ENCODE measurements at places on chromosomes 5 and 9. TPM values are rescaled to one million over a fixed set of nuclear protein-coding genes. Genes with fewer than 3 reads are reported as not detected.

The OTP gene
- total RNA-seq = under 0.01 TPM

The ZFP2 gene
- 1.4 TPM for total RNA-seq

The GFI1B gene
- not detected for total RNA-seq

The GDF9 gene
- 0.29 TPM for total RNA-seq

The PITX1 gene
- 8.3 TPM for total RNA-seq

GRCh38 chr5:178125253-178125906, 5.4 kb upstream of the RMND5B start:
- no peaks in the 10 kb centered on the region for H3K27me3 ChIP-seq
- no peak overlapping the region for H3K4me3 ChIP-seq
- peak; percentile 17 for DNase-seq
- H3K27ac ChIP-seq = no peak overlapping the region

- no peaks in the 10 kb centered on the region for H3K36me3 ChIP-seq
- no peaks in the 10 kb centered on the region for H3K4me1 ChIP-seq
- H3K27me3 ChIP-seq = no peaks in the 10 kb centered on the region
- no peak overlapping the region for H3K4me3 ChIP-seq
- H3K27ac ChIP-seq = no peak overlapping the region
Measured at GRCh38 chr5:121239951-121240350, 611.7 kb upstream of the FTMT start.

- H3K4me1 ChIP-seq = peaks cover 3% of the 10 kb centered on the region
- H3K4me3 ChIP-seq = no peak overlapping the region
- no peak overlapping the region for H3K27ac ChIP-seq
- DNase-seq = no peak
Measured at GRCh38 chr5:91938441-91938840, 555.3 kb upstream of the ARRDC3 start.

DNA sequence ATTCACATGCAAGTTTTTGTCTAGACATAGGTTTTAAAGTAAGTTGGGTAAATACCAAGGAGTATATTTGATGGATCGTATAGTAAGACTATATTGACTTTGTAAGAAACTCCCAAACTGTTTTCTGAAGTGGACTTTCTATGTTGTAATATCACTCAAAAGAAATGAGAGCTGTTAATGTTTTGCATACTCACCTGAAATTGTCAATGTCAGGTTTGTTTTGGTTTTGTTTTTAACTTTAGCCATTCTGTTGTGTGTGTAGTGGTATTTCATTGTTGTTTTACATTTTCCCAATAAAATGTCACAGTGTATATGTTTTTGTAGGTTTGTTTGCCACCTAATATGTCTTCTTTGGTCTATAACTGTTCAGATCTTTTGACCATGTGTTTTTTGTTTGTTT, 375.7 kb upstream of the CDH9 start:
- no peaks in the 10 kb centered on the region for H3K36me3 ChIP-seq
- DNase-seq = no peak
- H3K4me3 ChIP-seq = no peak overlapping the region

DNA sequence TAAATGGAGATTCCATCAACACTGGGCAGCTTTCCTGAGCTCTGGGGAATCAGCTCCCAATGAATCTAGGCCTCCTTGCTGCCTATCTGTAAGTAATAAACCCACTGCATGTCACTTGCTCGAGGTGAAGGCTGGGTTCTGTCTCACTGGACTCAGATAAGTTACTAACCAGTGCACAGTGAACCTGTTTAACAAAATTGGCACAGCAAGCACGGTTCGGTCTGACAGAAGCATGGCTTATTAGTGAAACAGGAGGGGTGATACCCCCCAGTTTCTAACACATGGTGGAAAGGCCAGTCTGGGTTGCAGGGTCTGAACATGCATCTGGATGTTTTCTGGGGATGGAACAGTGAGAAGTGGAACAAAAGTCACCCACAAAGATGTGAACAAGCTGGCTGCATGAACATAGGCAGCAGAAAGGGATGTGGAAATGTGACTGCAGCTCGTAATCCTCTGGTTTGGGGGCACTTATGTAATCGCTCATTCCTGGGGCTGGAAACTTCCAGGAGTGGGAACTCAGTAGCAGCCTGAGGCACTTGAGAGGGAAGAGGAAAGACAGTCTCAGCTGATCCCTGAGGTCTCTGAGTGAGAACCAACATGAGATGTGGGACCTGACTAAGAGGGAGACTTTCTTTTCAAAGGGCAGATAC, 37.7 kb downstream of the UGT3A2 start:
- DNase-seq = no peak
- H3K27ac ChIP-seq = no peak overlapping the region
- H3K36me3 ChIP-seq = no peaks in the 10 kb centered on the region
- H3K4me1 ChIP-seq = no peaks in the 10 kb centered on the region
- H3K27me3 ChIP-seq = no peaks in the 10 kb centered on the region
- no peak overlapping the region for H3K4me3 ChIP-seq

- H3K27me3 ChIP-seq = no peaks in the 10 kb centered on the region
- H3K36me3 ChIP-seq = no peaks in the 10 kb centered on the region
- H3K27ac ChIP-seq = no peak overlapping the region
- no peaks in the 10 kb centered on the region for H3K4me1 ChIP-seq
Measured at GRCh38 chr9:108188482-108188881, 667.3 kb downstream of the ACTL7B start.

DNA sequence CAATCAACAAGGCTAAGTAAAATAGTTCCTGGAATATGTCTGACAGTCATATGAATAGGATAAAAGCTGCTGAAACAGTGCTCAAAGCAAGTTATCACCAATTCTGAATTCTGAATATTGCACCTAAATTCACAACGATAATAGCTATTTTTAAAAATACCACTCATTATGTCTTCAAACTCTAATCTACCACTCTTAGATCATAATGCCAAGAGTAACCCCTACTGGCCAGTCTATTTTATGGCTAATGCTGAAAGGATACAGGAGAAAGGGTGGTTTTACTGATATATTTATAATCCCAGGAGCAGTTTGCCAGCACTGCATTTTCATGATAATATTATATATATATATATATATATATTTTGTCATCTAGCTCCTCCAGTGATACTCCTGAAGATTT, 232.8 kb downstream of the PDE4D start:
- H3K4me3 ChIP-seq = no peak overlapping the region
- H3K4me1 ChIP-seq = peaks cover 3% of the 10 kb centered on the region
- no peak overlapping the region for H3K27ac ChIP-seq
- no peaks in the 10 kb centered on the region for H3K36me3 ChIP-seq

GRCh38 chr9:126853667-126854066, 6.8 kb upstream of the ZBTB34 start:
- no peak overlapping the region for H3K4me3 ChIP-seq
- H3K27me3 ChIP-seq = peaks cover 58% of the 10 kb centered on the region
- no peak overlapping the region for H3K27ac ChIP-seq

- no peaks in the 10 kb centered on the region for H3K4me1 ChIP-seq
- no peaks in the 10 kb centered on the region for H3K36me3 ChIP-seq
- H3K4me3 ChIP-seq = no peak overlapping the region
- no peak overlapping the region for H3K27ac ChIP-seq
- no peaks in the 10 kb centered on the region for H3K27me3 ChIP-seq
Measured at GRCh38 chr5:11573140-11573992, 330.9 kb downstream of the CTNND2 start.

Data from osteoblast (primary cell).